ENCODE measurements at places on chromosomes 6 and 20.

GRCh38 chr20:4791121-4791520, 69.4 kb downstream of the PRND start:
- no peak for DNase-seq

DNA sequence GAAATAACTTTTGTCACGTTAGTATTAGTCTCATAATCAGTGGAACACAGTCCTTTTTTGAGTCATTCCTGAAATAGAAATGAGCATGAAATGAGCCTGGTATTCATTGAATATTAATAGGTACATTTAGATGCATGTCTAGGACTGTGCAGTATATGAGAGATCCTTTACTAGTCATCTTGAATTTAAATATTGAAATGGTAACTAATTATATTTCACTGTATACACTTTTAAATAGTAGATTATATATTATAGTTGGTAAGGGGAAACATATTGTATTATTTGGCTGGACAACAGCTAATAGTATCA, 59.4 kb downstream of the RSPO3 start:
- DNase-seq: no peak

- no peak for DNase-seq
Measured at GRCh38 chr6:31386977-31387376, 16.4 kb upstream of the MICA start.

DNA sequence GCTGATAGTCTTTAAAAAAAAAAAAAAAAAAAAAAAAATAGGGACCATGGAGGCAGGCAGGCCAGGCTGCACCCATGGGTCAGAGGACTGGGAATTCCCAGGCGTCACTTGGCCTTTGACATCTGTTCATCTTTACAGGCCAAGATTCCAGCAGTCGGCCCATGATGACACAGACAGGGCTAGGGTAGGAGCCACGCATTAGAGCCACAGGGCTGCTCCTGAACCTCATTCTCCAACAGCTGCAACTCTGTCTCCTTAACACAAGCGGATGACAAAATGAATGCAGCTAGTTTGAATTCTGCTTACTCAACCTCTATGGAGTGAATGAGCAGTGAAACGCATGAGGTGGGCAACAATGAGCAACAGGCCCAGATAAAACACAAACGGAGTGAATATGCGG, 126.4 kb downstream of the LY86 start:
- DNase-seq: no peak

GRCh38 chr20:61662968-61663331, 402.7 kb downstream of the TAF4 start:
- DNase-seq: no peak

DNA sequence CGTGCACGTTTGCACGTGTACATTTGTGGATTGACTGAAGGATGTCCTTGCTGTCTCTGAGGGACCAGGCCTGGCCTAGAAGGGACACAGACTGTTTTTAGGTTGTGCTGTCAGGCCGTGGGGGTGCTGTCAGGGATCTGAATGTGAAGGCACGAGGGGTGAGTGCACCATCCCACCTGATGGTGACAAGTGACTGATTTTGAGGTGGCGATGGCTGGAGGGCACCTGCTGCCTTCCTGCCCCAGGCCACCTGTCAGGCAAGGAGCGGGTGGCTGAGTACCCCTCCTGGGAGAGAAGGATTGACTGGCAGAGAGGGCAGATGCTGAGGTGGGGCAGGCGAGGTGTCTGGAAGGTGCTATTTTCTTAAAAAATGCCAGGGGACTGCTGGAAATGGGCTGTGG, 1.2 kb downstream of the RAB44 start:
- DNase-seq: no peak

- DNase-seq: no peak
Measured at GRCh38 chr6:144283646-144284477, 1.3 kb upstream of the UTRN start.

DNA sequence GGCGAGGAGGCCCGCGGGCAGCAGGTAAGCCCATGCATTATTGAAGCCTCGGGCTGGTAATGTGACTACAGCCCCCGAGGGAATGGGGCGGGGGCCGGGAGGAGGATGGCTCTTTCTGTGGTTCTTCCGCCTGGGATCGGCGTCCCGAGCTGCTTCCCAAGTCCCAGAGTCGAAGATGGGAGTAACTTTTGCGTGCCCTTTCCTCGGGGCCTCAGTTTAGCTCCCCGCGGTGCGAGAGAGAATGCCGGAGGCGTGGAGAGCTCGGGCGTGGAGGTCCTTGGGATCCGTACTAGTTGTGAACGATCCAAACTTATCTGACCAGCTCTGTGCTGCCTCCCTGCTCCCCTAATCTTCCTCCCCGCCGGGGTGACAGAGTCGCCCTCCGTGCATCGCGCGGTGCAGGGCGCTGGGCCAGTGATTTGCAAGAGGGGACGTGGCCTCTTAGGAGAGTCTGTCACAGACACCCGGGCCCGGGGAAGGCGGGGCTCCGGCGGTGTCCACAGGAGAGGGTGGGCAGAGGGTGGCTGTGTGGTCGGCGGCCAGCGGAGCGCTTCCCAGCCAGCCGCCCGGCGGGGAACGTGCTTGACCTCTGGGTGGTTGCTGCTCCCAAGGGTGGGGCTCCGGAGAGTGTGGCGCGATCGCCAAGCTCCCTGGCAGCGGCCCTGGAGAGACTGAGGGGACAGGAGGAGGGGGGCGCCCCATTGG, 815 bp downstream of the UTRN start:
- DNase-seq: no peak

- DNase-seq: no peak
Measured at GRCh38 chr20:8331740-8332412, 199.8 kb downstream of the PLCB1 start.

GRCh38 chr20:62642666-62643520, 590 bp downstream of the SLCO4A1 start:
- DNase-seq: no peak

DNA sequence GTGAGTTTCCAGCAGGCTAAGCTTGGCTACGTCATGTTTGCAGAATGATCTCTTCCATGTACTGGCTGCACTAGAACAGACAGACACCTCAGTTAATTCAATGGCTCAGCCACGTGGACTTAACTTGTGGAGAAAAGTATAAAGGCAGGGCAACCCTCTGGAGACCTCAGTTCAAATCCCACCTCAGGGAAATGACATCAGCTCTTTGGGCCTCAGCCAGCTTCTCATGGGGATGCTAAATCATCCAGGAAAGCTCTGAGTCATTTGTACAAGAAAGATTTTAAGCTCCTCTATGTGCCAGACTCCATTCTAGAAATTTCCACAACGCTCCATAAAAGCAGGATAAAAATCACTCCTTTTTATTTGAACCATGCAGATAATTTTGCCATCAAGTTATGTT, 128.5 kb upstream of the SALL4 start:
- no peak for DNase-seq

DNA sequence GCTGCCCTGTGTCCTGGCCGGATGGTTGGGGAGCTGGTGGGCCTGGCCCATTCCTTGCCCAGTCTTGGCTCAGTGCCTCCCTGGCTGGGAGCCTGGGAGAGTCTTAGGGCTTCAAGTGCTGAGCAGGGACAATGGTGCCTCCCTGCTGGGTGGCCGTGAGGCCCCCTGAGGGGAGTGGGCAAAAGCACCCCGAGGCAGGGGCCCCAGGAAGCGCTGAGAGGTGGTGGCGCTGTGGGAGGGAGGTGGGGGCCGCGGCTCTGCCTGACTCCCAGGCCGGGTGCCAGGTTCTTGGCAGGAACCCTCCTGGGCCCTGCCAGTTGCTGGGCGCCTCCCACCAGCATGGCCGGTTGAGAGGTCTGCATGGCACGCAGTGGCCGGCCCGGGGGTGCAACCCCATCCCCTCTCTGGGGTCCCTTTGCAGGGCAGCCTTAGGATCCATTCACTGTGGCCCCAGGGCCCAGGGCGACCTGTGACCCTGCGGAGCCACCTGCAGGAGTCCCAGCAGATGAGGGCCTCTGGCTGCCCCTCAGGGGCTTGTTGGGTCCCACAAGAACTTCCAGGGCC, 9.2 kb upstream of the RPS21 start:
- DNase-seq: no peak

DNA sequence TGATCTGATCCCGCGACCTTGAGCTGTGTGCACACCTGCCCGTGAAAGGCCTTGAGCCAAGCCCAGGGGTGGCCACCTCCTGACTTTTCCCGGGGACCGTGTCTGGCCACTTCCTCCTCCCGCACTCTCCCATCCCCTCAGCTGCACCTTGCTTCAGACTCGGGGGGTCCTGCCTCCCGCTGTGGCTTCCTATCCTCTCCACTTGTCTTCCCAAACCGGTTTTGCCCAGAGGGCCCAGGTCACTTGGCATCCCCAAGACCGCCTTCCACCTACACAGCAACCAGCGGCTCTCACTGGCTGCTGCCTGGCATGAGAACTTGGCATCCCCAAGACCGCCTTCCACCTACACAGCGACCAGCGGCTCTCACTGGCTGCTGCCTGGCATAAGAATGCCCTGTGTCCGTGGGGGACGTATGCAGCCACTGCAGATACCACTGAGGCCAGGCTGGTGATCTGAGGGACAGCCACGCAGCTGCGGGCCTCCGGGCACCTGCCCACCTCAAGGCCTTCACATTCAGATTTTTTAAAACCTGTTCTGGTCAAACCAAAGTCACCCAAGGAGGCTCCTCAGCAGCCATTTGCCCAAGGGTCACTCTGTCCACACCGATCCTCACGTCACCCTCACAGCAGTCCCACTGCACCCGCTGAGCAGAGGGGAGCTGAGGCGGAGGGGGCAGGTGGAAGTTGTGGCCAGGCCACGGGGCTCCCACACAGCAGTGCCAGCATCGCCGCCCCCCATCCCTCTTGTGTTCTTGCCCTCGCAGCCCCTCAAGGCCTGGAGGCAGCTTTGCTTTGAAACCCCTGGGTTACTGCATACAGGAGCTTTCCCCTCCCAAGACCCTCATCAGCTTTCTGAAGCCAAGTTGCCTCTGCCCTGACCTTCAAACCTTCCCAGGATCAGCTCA, 245.5 kb downstream of the TAF4 start:
- DNase-seq: no peak

GRCh38 chr6:17144016-17144415, 42.2 kb downstream of the STMND1 start:
- DNase-seq: no peak
